ENCODE measurements at places on chromosomes 11 and 22. TPM values are rescaled to one million over a fixed set of nuclear protein-coding genes. Genes with fewer than 3 reads are reported as not detected.

HYOU1 gene
- polyA plus RNA-seq: 83.1 TPM

MMP11 gene
- 12.7 TPM for polyA plus RNA-seq

MYO18B gene
- polyA plus RNA-seq: 0.24 TPM

MAJIN gene
- 0.09 TPM for polyA plus RNA-seq

TMEM151A gene
- polyA plus RNA-seq: 3.1 TPM

MS4A6E gene
- not detected for polyA plus RNA-seq

- H3K4me1 ChIP-seq: peaks cover 6% of the 10 kb centered on the region
These were observed 47.8 kb downstream of the ARRB1 start for GRCh38 chr11:75303544-75304224.

- no peaks in the 10 kb centered on the region for H3K27me3 ChIP-seq
- no peaks in the 10 kb centered on the region for H3K36me3 ChIP-seq
- no peak overlapping the region for H3K4me3 ChIP-seq
- DNase-seq: peak; percentile 61
- no peaks in the 10 kb centered on the region for H3K4me1 ChIP-seq
These were observed 14.6 kb downstream of the MMP13 start for GRCh38 chr11:102940714-102941588.

- no peak overlapping the region for H3K27ac ChIP-seq
- H3K4me1 ChIP-seq: no peaks in the 10 kb centered on the region
- DNase-seq: no peak
- H3K36me3 ChIP-seq: no peaks in the 10 kb centered on the region
- no peak overlapping the region for H3K4me3 ChIP-seq
These were observed 468.9 kb downstream of the LUZP2 start for GRCh38 chr11:24965748-24966147.

- DNase-seq: no peak
- peaks cover 9% of the 10 kb centered on the region for H3K4me1 ChIP-seq
These were observed 943 bp upstream of the YWHAH start for GRCh38 chr22:31943206-31943977.

DNA sequence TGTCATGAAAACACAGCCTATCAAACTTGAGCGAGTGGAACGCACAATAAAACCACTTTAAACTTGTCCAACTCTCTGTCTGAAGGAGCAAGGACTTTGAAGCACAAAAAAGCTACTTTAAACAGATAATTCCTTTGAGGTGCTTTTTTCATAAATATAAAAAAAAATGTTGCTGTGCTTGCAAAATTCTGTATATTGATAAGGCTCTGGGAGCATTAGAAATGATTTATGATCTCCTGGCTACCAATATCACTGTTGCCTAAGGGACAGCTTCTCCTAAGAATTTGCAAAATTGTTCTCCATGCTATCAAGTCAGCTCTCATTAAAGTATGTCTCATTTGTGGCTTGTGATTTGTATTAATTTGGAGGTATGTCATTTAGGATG is 37.6 kb upstream of the LDLRAD3 start:
- DNase-seq: no peak
- no peak overlapping the region for H3K4me3 ChIP-seq
- no peaks in the 10 kb centered on the region for H3K36me3 ChIP-seq
- no peaks in the 10 kb centered on the region for H3K4me1 ChIP-seq

DNA sequence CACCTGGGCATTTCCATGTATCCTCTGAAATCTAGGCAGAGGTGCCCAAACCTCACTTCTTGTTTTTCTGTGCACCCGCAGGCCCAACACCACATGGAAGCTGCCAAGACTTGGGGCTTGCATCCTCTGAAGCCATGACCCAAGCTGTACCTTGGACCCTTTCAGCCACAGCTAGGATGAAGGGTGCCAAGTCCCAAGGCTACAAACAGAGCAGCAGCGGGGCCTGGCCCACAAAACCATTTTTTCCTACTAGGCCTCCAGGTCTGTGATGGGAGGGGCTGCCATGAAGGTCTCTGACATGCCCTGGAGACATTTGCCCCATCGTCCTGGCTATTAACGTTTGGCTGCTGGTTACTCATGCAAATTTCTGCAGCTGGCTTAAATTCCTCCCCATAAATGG is 20.4 kb upstream of the EIF4G2 start:
- H3K27ac ChIP-seq: no peak overlapping the region
- no peak overlapping the region for H3K4me3 ChIP-seq
- peaks cover 4% of the 10 kb centered on the region for H3K4me1 ChIP-seq
- no peak for DNase-seq

Data from large intestine (tissue), 12 donors.